ENCODE measurements at places on chromosomes 5 and 9.

GRCh38 chr5:151773951-151774350 is 2.2 kb downstream of the G3BP1 start:
- no peak for DNase-seq

DNA sequence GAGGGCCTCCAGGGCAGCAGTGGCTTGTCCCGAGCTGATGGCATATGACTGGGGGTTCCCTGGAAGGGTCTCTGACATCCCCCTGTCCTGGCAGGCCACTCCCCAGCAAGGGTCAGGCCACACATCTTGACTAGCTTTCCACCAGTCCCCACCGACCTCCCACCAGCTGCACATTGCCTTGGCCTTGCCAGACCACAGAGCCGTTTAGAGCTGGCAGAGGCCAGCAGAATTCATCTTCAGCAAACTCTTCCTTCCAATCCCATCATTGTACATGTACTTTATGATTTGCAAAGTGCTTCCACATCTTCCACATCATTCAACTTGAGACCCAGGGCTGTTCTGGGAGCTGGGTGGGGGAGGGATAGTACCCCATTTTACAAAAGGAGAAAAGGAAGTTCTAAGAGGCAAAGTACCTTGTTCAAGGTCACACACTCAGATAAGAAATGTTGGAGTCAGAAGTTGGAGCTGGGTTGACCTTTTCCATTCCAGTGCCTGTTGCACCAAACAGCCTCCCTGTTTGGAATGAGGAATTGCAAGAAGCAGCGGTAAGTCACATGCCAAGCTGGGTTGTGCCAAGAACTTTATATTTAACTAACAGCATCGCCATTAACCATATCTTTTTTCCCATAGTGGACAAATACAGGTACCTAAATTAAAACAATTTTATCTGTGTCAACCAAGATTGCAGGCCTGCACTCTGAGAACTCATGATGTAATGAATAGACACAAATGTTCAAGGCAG is 25.8 kb upstream of the COL15A1 start:
- no peak for DNase-seq

DNA sequence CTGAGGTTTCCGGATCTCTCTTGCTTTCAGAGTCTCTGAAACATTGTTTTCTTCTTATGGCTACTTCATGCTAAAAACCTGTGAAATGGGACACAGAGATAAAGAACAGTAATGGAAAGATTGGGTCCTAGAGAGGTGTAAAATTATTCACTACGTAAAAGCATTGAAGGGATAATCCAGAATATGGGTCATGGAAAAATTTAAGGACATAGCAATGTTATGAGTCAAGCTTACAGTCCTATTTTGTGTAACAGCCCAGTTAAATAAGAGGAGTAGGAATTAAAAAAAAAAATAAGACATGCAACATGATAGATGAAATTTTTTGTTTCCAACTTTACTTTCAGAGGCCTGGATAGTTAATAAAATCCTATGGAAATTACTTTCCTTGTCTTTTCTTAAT is 61.9 kb upstream of the ELL2 start:
- DNase-seq, result no peak

- no peak for DNase-seq
Observed at GRCh38 chr5:174111287-174111973, 65.9 kb downstream of the NSG2 start.

DNA sequence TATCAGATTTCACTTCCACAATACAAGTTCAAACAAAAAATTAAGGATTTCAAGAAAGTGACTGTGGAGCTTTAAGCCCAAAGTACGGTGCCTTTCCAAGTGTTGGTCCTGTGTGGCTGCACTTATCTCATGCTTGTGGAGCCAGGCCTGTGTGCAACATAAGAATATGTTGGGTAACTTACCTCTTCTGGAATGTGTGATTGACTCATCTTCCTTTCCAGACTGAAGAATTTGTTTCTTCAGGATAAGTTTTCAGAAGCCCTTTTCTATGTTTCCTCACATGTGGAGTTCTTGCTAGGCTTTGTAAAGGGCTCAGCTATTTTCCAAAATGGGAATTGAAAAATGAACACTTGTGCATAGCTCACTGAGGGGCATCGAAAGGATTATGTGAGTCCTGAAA is 485.1 kb upstream of the PAPPA start:
- no peak for DNase-seq

DNA sequence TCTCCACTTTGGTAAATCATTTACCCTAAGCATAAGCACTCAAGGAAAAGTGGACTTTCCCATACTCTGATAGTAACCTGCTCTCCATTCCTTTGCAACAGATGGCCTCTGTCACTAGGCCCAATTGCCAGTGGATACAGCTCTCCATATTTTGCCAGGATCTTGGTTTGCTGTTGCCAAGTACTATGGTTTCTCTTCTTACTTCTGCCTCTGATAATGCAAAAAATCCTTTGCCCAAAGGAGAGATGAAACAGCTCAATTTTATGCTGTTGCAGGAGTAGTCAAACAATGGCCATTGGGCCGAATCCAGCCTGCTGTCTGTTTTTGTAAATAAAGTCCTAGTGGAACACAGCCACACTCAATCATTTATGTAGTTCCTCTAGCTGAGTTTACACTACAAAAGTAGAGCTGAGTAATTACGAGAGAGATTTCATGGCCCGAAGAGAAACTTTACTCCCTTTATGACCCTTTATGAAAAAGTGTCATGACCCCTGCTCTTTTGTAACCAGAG is 92.5 kb downstream of the HTR4 start:
- no peak for DNase-seq

GRCh38 chr5:163532171-163533084 is 27.0 kb downstream of the MAT2B start:
- DNase-seq, result no peak

- no peak for DNase-seq
Observed at GRCh38 chr5:14240359-14240758, 97.2 kb downstream of the TRIO start.

- DNase-seq, result no peak
Observed at GRCh38 chr9:114001794-114002261, 76.3 kb downstream of the AMBP start.

- DNase-seq, result no peak
Observed at GRCh38 chr5:151597749-151598148, 6.6 kb upstream of the FAT2 start.

GRCh38 chr9:89078860-89079259 is 87.6 kb downstream of the S1PR3 start:
- DNase-seq, result no peak

GRCh38 chr9:96450613-96451528 is 902 bp downstream of the HABP4 start:
- DNase-seq, result no peak

DNA sequence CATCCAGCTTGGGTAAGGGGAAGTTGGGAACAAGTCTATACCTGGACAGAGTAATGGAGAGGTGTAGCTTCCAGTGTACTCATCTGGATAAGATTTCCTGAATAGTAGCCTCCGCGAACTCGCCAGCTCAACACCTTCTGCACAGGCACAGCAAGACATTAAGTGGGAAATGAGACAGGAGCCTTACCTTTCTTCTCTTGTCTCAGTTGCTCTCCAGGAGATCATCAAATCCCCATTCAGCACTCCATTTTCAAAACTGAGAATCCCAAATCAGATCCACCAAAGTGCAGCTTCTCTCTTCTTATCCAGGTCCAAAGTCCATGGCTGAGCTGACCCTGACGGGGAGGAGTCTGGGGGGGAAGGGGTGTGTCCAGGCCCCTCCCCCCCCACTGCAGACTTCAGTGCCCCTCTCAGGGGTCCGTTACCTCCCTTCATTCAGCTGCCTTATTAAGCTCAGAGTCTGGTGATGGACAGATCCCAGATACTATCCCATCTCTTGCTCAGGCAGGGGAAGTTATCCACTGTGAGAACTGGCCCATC is 5.9 kb upstream of the MGAT1 start:
- DNase-seq, result no peak

GRCh38 chr9:101486693-101487442 is 46.8 kb upstream of the RNF20 start:
- peak; percentile 71 for DNase-seq

- no peak for DNase-seq
Observed at GRCh38 chr5:131589510-131590348, 45.3 kb downstream of the RAPGEF6 start.

DNA sequence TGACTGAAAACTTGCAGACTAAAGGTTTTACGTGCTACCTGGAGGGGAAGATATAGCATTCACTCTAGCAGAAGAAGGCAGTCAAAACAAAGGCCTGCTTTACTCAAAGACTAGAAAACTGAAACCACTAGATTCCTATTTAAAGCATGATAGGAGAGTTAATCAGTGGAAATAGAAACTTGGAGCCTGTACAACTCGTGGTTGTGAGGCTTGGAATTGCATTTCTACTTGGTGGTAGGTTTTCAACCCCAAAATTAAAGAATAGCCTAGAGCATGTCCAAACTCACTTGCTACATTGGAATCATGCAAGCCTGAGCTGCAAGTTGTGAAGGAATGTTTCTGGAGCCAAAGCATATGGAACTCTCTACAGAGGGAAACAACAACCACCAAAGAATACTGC is 1526.4 kb upstream of the NUDT12 start:
- DNase-seq, result no peak

- DNase-seq, result no peak
Observed at GRCh38 chr5:79573983-79574890, 38.0 kb upstream of the TENT2 start.

GRCh38 chr5:106875591-106876297 is 795.0 kb downstream of the EFNA5 start:
- DNase-seq, result no peak

GRCh38 chr9:86854898-86855523 is 92.3 kb downstream of the GAS1 start:
- peak; percentile 25 for DNase-seq

All from NCI-H1930 (cell line).